Activated B cell treated with CpG ODN at 0.5 μM for 24 hours (primary cell): ENCODE measurements at places on chromosomes 2 and 18. TPM values are rescaled to one million over a fixed set of nuclear protein-coding genes. Genes with fewer than 3 reads are reported as not detected.

Gene ERBB4
- total RNA-seq, result not detected in 2 replicates

Gene CNGA3
- total RNA-seq, result not detected in 2 replicates

Gene BAZ2B
- total RNA-seq, result 21.9 and 22.0 TPM in 2 replicates

Gene NPPC
- total RNA-seq, result not detected in 2 replicates

Gene PTPRN
- not detected in 2 replicates for total RNA-seq

Gene CD8B2
- total RNA-seq, result not detected in 2 replicates

Gene RNF125
- 2.1 and 3.1 TPM in 2 replicates for total RNA-seq

DNA sequence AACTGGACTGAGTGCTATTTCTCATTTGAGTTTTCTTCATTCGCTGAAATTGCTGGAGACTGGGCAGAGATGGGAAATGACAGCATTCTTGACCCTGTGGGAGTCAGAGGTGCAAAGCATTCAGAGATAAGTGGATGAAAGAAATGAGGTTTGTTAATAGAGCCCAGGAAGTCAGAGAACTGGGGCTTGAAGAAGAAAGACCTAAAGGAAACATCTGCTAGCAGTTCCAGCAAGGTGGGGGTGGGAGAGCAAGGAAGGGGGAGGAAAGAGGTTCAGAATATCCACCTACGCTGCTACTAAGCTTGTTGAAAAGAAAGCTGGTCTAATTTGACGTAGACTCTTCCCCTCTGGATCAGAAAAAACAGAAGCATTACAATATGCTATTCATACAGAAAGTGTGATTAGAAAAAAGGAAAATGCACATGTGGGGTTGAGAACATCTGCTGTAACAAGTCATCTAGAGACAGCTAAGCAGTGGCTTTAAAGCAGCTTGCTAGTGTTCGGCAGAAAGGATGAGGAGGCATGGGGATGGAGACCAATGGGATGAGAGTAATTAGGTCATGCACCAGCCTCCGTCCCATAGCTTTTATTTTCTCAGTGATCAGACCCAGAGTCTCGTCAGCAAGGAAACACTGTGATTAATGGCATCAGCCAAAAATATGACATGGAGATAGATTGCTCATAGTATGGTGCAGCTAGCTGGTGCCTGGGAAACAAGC lies 29.7 kb downstream of the NAB1 start:
- no peak for DNase-seq

DNA sequence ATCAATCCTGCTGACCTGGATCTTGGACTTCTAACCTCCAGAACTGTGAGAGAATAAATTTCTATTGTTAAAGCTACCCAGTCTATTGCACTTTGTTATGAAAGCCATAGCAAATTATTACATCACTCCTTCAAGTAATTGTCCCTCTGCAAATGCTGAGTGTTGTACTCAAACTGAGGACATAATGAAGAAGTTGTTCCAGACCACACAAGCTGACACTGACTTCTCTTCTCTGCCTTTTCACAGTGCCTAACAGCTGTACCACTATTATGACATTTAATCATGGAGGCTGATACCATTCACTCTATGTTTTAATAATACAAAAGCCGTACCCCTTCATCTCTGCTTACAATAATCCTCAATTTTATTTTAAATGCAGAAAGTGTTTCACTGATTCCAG lies 424.1 kb upstream of the PIK3C3 start:
- no peak for DNase-seq

- DNase-seq, result no peak
Measured at GRCh38 chr2:177799531-177799930, 273.0 kb downstream of the PDE11A start.

- no peak for DNase-seq
Measured at GRCh38 chr2:134252092-134252750, 1.7 kb upstream of the MGAT5 start.

DNA sequence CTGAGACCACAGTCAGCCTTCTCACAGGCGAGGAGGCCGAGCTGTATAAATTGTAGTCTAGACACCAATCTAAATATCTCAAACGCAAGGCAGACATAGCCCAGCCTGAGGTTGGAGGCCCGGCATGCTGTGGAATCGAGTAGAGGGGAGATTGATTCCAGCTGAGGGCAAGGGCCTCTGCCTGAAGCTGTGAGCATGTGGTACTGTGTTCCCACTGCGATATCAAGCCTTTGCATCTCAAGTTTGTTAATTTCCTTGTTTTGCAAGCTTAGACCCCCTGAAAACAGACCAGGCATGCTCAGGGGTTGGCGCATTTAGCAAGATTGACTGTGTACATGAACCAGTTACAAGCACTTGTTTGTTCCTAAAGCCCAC lies 65.1 kb upstream of the FOSL2 start:
- DNase-seq, result no peak

- DNase-seq, result no peak
Measured at GRCh38 chr18:9482790-9483189, 7.5 kb downstream of the RALBP1 start.

- DNase-seq, result no peak
Measured at GRCh38 chr2:53813151-53813550, 26.3 kb downstream of the ERLEC1 start.

DNA sequence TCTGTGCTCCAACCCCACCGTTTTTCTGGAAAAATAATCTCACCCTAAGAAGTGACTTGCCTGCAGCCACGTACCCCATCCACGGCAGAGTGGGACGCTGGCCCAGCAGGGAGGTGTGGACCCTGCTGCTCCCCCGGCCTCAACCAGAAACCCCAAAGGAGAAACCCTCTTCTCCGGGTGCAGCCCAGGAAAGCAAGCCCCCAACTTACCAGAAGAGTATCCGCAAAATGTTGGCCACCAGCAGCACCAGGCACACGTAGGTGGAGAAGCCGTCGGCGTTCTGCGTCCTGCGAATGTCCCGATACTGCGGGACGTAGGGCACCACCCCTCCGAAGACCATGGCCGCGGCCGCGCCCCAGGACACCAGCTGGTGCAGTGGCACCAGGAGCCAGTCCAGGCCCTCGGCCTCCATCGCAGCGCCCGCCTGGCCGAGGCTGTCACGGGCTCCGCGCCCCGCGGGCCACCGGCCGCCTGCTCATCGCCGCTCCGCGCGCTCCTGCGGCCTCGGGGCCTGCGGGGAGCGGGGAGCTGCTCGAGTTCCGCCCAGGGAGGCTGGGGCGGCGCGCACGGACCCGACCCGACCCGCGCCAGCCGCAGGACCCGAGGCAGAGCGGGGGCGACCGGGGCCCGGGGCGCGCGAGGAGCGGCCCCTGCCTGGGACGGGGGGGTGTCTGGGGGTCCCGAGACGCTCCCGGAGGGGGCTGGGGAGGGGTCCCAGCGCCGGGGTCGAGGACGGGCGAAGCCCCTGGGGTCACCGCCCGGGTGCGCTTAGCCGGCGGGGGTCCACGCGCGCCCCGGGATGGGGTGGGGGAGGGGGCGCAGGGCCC lies 725 bp downstream of the SLC66A2 start:
- DNase-seq, result peak; percentile 41

DNA sequence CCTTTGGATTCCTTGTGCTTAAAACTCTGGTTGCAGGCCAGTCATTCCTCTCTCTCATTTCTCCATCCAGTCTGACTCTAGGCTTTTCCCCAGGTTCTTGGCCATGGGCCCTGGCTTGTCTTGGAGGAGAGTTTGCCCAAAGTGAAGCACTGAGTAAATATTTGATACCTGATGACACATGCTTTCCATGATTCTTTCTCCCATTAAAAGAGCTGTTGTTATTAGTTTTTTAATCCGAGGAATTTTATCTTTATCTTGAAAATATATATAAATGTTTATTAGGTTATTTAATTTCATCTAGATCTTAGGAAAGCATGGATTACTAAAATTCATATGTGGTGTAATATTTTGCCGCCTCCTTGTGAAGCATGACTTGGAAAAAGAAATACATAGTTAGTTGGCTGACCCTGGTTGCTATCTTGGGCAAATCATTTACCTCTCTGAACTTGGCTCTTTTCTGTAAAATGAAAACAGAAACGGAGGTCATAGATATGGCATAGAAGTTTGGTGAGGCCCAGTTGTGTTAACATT lies 650.1 kb downstream of the SLC4A3 start:
- DNase-seq, result no peak

- no peak for DNase-seq
Measured at GRCh38 chr2:219744066-219744465, 116.6 kb downstream of the SLC4A3 start.

GRCh38 chr2:64128943-64129391 lies 15.3 kb downstream of the PELI1 start:
- no peak for DNase-seq

DNA sequence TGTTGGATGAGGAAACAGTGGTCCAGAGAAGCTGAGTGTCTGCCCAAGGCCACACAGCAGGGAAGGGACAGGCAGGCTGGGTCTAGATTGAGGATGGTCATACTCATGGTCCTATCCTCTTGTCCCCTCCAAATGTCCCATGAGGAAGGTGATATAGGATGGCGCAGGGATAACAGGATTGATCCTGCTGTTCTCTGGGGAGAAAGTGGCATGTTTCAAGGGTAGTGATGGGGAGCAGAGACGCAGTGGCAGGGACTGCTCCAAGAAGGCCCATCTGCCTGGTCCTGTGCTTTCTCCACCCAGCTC lies 24.6 kb downstream of the HS1BP3 start:
- DNase-seq, result no peak

- DNase-seq, result no peak
Measured at GRCh38 chr2:37560863-37561614, 110.4 kb downstream of the CDC42EP3 start.

- DNase-seq, result no peak
Measured at GRCh38 chr18:34643989-34644388, 66.1 kb upstream of the DTNA start.

GRCh38 chr2:121052521-121052920 lies 232.5 kb downstream of the TFCP2L1 start:
- DNase-seq, result no peak

- no peak for DNase-seq
Measured at GRCh38 chr2:240348522-240348921, 86.9 kb upstream of the GPC1 start.

GRCh38 chr2:66966631-66967030 lies 430.5 kb upstream of the ETAA1 start:
- no peak for DNase-seq

- no peak for DNase-seq
Measured at GRCh38 chr2:168702579-168702978, 99.9 kb upstream of the NOSTRIN start.

DNA sequence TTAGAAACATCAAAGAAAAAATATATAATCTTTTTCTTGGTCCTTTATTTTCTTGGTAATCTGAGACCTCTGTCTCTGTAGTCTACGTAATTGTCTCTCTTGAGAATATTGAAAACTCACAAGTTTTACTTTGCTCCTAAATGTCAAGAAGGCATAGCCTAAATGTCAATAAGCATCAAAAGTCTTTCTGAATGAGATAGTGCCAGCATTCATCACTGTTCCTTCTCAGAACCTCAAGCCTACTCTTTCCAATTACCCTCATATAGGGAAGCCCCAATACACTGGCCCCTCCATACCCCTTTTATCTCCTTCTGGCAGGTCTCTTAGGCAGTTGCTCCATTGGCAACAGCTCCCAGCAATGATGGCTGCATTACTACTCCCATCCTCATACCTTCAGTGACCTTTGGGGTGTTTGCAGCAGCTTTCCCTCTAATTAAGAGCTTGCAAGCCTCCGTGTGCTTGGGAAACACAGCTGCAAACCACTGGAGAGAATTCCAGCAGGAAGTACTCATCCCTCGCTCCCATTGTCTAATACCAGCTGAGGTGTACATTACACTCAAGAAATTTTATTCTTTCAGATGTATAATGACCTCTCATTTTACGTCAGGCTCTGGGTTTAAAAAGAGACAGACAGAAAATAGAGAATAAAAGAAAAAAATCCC lies 95.8 kb downstream of the KYNU start:
- DNase-seq, result no peak

GRCh38 chr18:10927286-10927992 lies 221.9 kb downstream of the PIEZO2 start:
- DNase-seq, result no peak

- no peak for DNase-seq
Measured at GRCh38 chr2:187554011-187554703, at the start of gene TFPI. Gene TFPI, minus strand, starts transcription at chr2:187554435. Its CDS starts 50,667 bp downstream, at chr2:187503768.

- DNase-seq, result no peak
Measured at GRCh38 chr2:106272216-106272807, 78.2 kb upstream of the UXS1 start.

DNA sequence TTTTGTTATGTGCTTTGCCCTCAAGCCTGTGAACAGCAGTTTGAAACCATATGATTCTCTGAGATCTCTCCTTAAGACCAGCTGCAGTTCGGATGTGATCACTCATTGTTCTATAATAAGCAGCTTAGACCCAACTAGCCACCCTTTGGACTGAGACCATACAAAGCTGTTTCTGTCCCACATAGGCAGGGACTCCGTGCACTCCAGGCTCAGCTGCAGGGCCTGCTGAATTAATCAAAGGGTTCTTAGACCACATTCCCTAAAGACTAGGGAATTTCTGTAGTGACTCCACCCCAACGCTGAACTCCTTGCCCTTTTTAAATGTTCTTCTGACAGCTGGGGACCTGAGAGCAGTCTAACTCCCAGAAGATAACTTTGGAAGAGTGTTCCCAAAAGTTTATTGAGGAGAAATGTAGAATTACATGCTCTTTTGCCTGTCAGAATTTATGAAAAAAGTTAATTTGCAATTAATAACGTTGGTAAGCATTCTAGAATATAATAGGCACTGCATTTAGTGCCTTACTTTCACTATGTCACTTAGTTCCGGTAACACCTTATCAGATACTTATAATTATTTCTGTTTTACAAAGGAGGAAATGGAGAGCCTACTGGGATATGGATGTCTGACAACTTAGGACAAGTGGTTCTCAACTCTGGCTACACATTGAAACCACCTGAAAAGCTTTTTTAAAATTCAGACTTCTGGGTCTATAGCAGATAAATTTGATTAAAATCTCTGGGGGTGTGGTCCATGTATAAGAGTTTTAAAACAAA lies 42.3 kb downstream of the GULP1 start:
- no peak for DNase-seq

DNA sequence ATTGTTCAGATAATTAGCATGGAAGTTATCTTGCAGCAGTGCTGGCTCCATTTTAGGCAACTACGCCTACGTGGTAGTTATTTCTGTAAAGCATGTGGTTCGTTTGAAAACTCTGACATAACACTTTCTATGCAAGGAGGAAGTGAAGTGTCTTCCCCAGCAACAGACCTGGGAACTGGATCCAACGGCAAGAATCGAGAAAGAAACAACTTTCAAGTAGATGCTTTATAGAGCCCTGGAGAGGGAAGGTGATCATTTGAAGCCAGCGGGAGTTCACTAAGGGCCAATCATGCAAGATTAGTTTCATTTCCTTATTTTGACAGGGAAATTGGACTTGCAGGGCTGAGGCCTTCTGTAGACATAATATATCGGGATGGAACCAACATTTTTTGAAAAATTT lies 218.3 kb downstream of the ACKR3 start:
- DNase-seq, result no peak

DNA sequence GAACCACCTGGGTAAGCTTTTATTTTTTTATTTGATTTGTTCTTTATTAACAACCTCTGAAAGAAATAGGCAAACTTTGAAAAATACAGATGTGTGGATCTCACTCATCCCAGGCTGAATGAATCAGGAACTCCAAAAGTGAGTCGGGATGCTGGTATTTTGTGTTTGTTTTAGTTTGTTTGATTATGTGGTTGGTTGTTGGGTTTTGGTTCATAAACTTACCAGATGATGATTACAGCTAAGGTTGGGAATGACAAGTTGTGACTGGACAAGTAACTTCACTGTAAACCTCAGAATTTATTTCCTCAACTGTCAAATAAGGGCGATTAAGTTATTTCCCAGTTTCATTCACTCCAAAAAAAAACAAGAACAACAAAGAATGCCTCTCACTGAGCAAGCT lies 80.5 kb upstream of the KIF5C start:
- DNase-seq, result no peak
